ENCODE measurements at places on chromosomes 4 and X.

- DNase-seq, result no peak
Observed at GRCh38 chrX:107632346-107632745, 4.0 kb downstream of the PRPS1 start.

GRCh38 chrX:9495496-9495895, 30.6 kb downstream of the TBL1X start:
- no peak for DNase-seq

- no peak for DNase-seq
Observed at GRCh38 chrX:129613596-129613995, 41.2 kb downstream of the APLN start.

GRCh38 chrX:31232506-31232905, 160.7 kb upstream of the FTHL17 start:
- DNase-seq, result no peak

DNA sequence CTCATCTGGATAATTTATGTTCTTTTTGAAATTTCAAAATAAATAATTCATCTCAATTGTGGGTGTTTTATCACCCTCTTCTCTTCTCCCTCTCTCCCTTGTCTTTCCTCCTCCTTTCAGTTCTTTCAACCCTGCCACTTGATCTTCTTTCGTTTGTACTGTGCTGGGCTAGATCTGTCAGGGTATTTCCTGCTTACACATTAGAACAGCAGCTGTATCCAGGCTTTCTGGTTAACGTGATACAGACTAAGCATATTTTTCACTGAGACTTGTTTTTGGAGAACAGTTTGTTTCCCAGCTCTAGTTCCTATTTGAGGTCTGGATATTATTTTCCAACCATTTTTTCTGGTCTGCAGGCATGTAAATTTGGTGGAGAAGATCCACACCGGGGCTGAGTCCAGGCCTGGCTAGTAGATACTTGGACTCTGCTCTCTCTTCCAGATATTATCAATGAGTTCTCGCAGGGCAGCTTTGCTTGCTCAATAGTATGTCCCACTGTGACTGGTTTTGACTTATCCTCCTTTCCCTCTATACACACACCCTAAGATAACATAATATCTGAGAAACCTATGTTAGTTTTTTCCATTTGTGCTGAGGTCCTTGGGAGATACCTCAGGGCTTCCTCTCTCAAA, 1310.7 kb upstream of the TENM3 start:
- no peak for DNase-seq

DNA sequence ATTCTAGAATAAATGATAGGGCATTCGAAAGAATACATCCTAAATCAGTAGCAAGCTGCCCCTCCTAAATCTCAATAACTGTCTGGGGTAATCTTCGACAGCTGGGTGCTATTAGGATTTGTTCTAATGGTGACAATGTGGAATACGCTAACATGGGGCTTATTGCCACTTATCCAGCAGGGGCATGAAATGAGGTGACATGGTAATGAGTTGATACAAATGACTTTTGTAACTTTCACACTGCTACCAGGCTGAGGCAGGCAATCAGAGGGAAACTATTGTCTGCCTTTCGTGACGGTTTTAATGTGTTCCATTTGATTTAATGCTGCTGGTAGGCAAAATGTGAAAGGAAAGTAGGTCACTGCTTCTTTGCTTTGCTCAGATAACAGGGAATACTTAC, 1047.4 kb upstream of the PABPC4L start:
- no peak for DNase-seq

GRCh38 chr4:100935090-100935489, 412.2 kb downstream of the PPP3CA start:
- no peak for DNase-seq

- DNase-seq, result no peak
Observed at GRCh38 chr4:161656594-161656993, 507.2 kb downstream of the FSTL5 start.

- no peak for DNase-seq
Observed at GRCh38 chr4:146033149-146033548, 94.5 kb upstream of the ZNF827 start.

DNA sequence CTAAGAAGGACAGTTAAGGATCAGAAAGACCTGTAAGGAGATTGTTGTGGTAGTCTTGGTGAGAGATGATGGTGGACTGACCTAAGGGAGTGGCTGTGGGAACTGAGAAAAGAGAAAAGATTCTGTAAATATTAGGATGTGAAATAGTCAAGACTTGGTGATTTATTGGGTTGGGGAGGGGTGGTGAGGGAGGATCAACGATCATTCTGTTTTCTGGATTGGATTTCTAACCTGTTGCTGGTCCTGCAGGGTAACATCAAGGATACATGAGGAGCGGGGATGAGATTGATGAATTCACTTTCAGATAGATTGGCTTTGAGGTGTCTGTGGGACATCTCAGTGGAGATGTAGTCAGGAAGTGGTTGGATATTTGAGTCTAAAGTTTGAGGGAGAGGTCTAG, 1.4 kb downstream of the PIN4 start:
- no peak for DNase-seq

DNA sequence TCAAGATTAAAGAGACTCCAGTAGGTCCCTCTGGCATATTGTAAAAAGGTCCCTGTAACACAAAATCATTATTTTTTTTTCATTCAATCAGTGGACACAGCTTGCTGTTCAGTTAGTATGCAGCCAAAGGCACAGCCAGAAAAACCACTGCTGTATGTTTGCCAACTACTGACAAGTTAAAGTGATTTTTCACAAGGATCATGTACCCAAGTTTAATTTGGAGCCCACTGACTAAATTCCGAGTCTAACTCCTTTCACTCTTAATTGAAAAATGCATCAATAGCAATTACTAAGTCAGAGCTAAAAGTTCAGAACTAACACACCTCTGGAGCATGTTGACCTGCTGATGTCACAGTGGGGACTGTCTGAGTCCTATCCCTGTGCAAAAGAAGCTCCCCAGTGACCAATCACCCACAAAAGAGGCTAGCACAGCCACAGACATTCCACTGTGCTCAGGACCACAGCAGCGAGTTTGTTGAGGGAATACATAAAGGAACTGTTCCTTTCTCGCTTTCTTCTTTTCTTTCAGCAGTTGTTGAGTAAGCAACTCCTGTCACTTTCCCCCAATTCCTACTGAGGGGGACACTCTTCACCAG, 60.4 kb downstream of the STX18 start:
- DNase-seq, result no peak

DNA sequence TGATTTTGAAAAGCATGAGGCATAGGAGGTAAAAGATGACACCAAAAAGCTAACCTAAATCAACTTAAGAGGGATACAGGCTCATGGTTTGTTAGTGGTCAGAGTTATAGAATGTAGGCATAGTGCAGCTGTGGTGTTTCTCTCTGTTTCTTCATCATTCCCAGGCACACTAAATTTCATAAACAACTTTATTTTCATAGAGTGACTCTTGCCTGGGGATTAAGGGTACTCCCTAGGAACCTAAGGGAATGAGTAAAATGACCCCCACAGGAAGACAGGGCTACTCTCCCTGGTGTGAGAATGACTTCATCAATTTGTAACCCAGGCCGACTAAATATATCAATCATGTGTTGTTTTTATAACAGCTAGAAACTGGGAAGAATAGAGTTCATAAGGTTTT, 11.1 kb downstream of the FABP2 start:
- DNase-seq, result no peak
